ENCODE measurements at places on chromosomes 6 and 20. TPM values are rescaled to one million over a fixed set of nuclear protein-coding genes. Genes with fewer than 3 reads are reported as not detected.

Gene FAM110A
- 0.25 TPM for total RNA-seq

Gene ANGPT4
- 0.10 TPM for total RNA-seq

Gene IRF4
- total RNA-seq = 0.56 TPM

Gene C6orf132
- total RNA-seq = 0.16 TPM

DNA sequence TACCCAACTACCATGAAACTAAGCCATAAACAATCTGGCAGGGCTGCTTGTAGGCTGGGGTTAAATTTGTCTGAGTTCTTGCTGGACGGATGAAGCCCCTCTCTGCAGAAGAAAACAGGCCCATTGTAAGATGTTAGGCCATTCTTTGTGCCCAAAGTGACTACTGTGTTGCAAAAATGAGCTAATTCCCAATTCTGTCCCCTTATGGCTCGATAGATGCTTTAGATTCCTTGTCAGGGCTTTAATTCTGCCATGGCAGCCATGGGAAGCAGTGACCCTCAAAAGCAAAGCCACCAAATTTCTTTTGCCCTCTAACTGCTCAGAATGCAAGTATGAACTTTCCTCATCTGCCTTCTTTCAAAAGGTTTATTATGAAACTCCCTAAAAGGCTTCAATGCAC, 45.2 kb downstream of the LAMA4 start:
- DNase-seq = no peak

DNA sequence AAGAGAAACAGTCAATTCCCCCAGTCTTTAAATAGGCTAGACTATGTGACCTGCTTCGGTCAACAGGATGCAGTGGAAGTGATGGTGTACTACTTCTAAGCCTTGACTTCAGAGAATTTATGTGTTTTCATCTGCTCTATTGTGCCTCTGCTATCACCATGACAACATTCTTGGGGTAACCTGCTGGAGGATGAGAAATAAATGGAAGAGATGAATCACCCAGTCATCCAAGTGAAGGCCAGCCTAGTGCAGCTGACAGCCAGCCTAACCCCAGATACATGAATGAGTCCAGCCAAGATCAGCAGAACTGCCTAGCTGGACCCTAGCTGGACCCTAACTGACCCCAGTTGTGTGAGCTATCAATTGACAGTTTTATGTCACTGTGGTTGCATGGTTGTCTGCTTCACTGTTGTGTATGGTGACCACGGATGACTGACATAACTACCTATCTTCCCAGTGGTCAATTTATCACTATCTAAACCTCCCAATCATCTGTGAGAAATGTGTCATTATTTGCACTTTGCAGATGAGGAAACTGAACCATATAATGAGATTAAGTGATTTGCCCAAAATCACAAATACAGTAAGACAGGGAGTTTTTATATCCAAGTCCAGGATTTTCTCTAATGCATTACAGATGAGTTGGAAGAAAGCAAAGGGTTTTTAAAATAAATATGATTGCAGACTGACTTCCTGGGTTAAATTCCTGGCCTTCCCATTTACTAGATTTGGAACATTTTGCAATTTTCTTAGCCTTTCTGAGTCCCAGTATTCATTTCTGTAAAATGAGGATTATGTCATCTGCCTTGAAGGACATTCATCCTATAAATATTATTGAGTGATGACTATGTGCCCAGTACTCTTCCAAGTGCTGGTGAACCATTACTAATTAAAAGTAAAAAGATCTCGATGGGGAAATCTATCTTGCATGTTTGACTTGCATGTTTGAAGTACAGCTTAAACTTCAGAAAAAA, 136.4 kb upstream of the PLCB4 start:
- DNase-seq = no peak

DNA sequence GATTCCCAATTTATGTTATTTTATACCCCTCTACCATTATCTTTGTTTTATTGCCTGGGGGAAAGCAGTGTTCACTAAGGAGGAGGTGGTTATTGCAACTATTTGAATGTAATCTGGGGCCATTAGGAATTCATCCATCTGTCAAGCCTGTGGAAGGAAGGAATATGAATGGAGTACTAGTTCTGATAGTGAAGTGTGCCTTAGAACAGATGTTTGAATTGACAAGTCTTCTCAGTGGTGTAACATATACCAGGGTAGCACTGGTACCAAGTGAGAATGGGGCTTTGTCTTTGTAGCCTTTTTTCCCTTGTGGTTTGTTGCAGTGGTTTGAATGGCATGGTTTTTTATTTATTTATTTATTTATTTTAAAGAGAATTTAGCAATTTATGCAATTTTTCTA, 27.9 kb upstream of the HDAC2 start:
- no peak for DNase-seq

DNA sequence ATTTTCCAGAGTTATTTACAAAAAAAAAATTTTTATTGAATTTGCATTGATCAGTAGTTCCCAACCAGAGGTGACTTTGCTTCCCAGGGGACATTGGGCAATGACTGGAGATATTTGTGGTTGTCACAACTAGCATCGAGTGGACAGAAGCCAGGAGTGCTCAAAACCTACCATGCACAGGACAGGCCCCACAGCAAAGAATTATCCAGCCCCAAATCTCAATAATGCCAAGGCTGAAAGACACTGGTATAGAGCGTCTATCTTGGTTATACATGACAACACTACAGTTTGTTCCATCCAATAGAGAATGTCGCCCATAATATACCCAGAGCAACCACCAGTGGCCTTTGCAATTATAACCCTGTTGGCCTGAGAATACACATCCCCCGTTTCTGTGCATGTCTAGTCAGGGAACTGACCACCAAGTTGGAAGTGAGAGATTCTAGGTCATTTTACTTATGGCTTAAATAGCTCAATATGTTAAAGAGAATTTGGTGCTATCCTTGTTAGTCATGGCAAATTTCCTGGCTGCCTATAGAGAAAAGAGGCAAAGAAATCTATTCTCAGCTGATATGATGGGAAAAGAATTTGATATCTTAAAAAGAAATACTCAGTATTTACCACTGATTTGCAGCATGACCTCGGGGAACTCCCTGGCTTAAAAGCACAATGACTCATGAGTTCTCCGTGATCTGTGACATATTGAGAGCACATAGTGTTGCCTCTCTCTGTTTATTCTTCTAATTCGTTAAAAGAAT, 76.0 kb upstream of the ADTRP start:
- no peak for DNase-seq
